Prostate gland (tissue), 2 donors: ENCODE measurements at places on chromosomes 13 and 19. TPM values are rescaled to one million over a fixed set of nuclear protein-coding genes. Genes with fewer than 3 reads are reported as not detected.

GRCh38 chr13:90498096-90498495 lies 849.4 kb upstream of the MIR17HG start:
- no peak for DNase-seq

- no peak for DNase-seq
These were observed 49.6 kb downstream of the RYR1 start for GRCh38 chr19:38483016-38483630.

GRCh38 chr13:113483504-113484293 lies 6.8 kb downstream of the DCUN1D2 start:
- DNase-seq, result no peak

DNA sequence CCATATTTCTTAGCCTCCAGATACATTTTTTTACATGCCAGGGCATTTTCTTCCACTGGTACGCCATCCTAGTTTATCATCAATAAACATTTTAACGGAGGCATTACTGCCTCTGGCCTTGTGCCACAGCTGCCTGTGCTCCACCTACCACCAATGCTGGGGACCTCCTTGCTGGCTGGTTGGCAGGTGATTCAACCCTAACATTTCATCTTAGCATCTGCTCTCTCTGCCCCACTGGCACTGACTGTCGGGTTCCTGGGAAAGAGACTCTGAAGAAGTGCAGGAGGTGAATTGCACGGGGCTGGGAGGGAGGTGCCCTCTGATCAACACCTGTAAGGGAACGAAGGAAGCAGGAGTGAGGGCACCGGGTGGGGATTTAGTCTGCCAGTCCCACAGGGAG lies 51.4 kb upstream of the KCTD15 start:
- no peak for DNase-seq

TEAD2 gene
- total RNA-seq, result 28.0 TPM
